ENCODE measurements at places on chromosomes 1 and 21.

DNA sequence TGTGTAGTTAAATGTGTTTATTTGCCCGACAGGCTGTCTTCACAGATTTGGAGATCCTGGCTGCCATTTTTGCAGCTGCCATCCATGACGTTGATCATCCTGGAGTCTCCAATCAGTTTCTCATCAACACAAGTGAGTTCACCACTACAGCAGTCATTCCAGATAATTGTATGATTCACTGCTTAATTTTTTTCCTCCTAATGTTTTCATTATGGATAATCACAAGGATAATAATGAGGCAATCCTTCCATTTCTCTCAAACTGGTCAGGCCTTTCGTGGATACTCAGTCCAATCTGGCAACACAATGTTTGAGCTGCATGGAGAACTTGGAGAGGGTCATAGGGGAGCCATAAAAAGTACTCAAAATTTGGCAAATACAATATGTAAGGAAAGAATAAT lies 168.3 kb upstream of the SGIP1 start:
- no peak for DNase-seq

- DNase-seq = no peak
Observed at GRCh38 chr1:1116701-1117468, 996 bp upstream of the C1orf159 start.

- DNase-seq = no peak
Observed at GRCh38 chr1:218211241-218211640, 73.9 kb upstream of the RRP15 start.

- no peak for DNase-seq
Observed at GRCh38 chr21:15422783-15423182, 307.0 kb upstream of the USP25 start.

- no peak for DNase-seq
Observed at GRCh38 chr1:89499320-89499719, 25.3 kb upstream of the LRRC8B start.

DNA sequence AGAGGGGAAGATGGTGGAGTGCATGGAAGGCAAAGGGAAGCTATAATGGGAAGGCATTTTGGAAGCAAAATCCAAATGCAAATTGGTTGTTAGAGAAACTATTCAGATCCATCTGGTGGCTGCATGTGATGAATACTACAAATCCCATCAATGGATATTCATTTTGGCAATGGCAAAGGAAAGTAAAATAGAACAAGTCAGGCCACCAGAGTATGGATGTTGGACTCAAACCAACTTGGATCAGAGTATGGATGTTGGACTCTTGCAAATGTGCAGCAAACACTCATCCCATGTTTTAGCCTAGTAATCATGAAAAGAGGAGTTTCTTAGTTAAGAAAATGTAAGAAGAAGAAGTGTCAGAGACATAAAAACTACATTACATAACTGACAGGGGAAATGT lies 289.6 kb upstream of the DAB1 start:
- DNase-seq = no peak

GRCh38 chr1:10878469-10878868 lies 82.0 kb upstream of the CASZ1 start:
- DNase-seq = no peak

GRCh38 chr1:101079341-101079740 lies 53.8 kb upstream of the DPH5 start:
- no peak for DNase-seq

DNA sequence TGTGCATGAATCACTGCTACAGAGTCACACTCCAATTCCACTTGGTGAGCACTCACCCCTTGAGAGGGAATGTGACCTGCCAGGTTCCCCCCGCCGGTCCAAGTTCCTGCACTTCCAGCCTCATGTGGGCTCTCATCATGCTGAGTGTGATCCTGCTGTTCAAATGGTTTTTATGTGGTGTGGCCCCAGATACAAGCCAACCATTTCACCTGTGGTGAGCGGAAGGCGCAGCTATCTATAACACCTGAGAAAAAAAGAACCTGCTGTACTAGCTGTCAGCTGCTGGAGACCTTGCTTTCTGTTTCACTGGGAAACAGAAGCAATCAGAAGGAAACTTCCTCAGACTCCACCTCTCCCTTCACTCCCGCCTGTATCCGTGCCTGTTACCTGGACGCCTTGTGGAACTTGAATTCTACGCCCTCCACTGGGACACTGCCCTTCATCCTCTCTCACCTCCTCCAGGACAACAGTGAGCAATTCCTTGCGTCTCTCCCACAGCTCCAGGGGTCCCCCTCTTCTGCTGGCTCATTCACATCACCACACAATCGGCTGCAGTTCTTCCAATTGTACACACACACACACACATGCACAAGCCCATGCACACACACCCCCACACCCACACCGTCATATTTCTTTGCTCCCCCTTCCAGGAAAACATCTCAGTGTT lies 64.4 kb upstream of the RPL11 start:
- no peak for DNase-seq

- no peak for DNase-seq
Observed at GRCh38 chr1:226135059-226135651, 51.4 kb downstream of the ACBD3 start.

- DNase-seq = no peak
Observed at GRCh38 chr1:154987326-154987725, 4.2 kb downstream of the FLAD1 start.

- no peak for DNase-seq
Observed at GRCh38 chr1:101081496-101082488, 56.2 kb upstream of the DPH5 start.

DNA sequence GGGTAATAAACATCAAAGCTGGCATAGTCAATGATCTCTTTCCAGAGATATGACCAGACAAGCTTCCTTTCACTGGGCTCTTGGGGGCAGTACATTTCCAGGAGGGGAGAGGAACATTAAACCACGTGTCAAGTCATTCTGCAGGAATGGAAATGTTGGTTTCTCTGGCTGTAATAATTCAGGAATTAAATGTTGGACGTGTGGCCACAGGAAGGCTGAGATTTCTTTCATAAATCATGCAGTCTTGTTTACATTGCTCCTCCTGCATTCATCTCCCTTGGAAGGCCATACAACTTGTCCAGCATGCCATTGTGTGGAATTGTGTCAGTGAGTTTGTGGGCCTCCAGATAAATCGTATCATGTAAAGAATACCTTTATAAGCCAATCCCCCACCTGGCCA lies 259.2 kb downstream of the ADGRL2 start:
- DNase-seq = no peak

GRCh38 chr1:207849646-207850045 lies 61.3 kb downstream of the CD34 start:
- DNase-seq = no peak

DNA sequence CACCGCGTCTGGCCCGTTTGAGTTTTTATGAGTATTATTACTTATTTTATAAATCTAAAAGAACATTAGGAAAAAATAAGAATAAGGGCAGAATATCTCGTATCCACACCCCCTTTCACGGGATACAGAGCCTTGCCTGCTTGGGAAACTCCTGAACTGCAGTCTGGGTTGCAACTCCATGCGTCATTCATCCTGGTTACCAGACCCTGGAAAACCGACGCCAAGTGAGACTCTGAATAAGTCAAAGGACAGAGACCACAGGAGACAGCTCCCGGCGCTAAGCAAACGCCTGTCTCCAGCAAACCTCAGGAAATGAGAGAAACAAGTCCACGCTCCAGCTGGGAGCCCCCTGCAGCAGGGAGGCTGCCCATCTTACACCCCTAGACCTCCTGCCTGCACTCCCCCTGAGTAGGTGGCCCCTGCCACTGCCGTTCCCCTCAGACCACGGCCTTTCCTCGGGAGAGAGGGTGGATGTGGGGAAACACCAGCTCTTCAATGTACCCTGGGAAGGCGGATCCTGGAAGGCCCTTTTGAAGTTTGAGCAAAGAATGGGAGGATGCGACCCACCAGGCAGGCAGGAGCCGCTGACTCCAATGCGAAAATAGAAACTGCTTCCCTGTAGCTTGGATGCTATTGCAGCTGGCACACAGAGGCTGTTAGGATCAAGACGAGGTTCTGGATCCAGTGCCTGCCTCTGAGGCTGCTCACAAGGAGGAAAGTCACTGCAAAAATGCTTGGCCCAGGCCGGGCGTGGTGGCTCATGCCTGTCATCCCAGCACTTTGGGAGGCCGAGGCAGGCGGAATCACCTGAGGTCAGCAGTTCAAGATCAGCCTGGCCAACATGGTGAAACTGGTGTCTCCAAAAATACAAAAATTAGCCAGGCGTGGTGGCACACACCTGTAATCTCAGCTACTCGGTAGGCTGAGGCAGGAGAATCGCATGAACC lies 37.7 kb upstream of the GPR157 start:
- no peak for DNase-seq

DNA sequence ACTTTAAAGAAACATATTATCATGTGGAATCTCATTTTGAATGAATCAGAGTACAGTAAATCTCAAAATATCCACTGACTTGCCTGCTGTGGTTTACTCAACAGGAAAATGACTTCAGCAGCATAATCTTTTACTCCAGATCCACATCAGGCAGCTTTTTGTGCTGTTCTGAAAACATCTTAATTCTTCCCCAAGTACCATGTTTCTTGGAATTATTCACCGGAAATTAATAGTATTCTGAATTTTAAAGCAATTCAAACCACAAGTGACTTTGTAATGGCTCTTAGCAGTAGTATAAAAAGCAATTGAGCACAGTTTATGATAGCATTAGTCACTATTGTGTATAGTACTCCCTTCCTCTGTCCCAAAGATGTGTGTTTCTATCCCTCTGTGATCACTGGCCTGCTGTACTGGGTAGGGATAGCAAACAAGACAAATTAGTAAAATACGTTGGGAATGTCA lies 64.2 kb upstream of the ERRFI1 start:
- DNase-seq = no peak

- DNase-seq = no peak
Observed at GRCh38 chr1:50348449-50349241, 74.6 kb downstream of the DMRTA2 start.

DNA sequence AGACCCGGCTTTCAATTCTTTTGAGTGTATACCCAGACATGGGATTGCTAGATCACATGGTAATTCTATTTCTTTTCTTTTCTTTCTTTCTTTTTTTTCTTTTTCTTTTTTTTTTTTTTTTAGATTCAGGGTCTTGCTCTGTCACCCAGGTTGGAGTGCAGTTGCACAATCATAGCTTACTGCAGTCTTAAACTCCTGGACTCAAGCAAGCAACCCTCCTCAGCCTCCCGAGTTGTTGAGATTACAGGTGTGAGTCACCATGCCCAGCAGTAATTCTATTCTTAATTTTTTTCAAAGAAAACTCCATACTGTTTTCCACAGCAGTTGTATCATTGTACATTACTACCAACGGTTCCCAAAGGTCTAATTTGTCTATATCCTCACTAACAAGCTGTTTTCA lies 13.5 kb upstream of the RNF186 start:
- no peak for DNase-seq
